ENCODE measurements at places on chromosomes 16 and 17.

DNA sequence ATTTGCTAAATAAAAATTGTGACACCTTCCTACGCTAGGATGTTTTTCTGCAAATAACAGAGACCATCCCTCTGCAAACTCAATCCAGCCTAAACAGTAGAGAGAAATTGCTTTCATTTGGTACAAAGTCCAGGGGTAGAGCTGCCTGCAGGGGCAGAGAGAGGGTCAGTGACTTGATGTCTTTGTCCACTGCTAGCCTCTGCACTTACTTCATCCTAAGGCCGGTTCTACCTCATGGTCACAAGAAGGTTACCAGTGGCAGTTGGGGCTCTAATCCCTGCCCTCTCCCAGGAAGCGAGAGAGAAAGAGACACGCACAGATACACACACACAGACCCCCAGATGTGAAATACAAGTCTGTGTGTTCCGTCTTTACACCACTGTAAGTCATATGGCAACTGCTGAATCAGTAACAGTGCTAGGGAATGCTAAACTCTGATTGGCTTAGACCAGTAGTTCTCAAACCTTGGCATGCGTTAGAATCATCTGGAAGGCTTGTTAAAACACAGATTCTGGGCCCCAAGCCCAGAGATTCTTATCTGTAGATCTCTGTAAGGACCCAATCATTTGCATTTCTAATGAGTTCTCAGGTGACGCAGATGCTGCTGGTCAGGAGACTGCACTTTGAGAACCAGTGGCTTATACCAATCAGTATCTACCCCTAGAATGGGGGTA is 13.1 kb upstream of the LPCAT2 start:
- DNase-seq, result no peak

GRCh38 chr17:27647765-27648164 is 16.8 kb downstream of the LGALS9 start:
- no peak for DNase-seq

GRCh38 chr17:14559264-14560119 is 258.6 kb downstream of the HS3ST3B1 start:
- no peak for DNase-seq

GRCh38 chr17:11216976-11217375 is 24.0 kb upstream of the SHISA6 start:
- DNase-seq, result no peak

DNA sequence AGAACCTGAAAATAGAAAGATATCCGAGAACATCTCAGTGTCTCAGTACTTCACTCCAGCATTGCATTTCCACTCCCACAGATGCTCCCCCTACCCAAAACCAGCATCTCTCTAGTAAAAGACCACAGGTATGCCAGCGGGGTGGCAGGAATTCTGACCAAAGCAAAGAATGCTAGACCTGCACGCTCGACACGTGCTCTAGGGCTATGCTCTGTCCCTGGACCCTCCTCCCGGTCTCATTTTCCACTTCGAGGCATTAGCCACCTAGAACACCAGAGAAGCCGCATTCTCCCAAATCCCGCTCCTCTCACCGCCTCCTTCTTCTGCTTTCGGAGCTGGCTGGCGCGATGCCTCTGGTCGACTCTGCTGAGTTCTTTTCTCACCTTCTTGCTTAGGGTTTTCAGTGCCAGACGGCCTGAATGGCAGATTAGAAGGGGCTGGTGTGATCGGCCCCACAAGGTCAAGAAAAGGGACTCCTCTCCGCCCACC is 487 bp downstream of the TSR1 start:
- DNase-seq, result no peak

GRCh38 chr16:88558457-88559442 is 11.5 kb upstream of the ZC3H18 start:
- DNase-seq, result no peak

DNA sequence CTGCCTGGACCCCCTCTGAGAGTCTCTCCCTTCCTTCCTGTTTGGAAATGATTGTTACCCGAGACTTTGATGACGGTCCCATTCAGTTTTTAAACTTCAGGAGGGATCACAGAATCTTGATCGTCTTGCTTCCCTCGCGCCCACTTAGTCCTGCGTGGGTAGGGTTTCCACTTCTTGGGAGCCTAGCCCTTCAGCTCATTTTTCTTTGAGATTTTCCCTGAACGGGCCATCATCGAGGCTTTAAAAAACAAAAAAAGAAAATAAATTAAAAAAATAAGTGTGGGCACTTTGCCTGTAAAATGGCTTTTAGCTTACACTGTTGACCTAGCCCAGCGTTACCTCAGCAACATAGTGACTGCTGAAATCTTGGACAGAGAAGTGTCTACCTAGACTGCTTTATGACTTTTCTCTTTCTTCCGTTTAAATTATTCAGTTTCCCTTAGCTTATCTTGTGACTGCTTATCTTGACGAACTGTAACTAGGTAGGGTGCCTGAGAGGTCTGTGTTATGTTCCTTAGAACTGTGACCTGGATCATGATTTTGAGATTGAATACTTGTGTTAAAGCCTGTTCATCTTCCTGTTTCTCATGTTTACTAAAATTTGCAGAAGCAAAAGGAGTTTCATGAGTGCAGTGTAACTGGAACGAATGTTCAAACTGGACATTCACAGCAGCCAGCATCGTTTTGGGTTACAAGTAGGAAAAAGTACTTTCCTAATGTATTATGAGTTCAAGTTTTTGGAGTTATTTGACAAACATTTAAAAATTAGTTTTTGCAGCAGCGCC is 874 bp downstream of the WWP2 start:
- DNase-seq, result no peak

GRCh38 chr16:65917466-65917865 is 449.0 kb upstream of the CDH5 start:
- DNase-seq, result no peak

Measured in activated T-cell treated with anti-CD3 and anti-CD28 coated beads, Interleukin-2, amount 50 U/mL, for 48 hours (primary cell).